ENCODE measurements at places on chromosomes 2 and 18.

- no peak for DNase-seq
Observed at GRCh38 chr18:48321536-48321935, 87.6 kb downstream of the ZBTB7C start.

GRCh38 chr18:10928011-10928771, 221.2 kb downstream of the PIEZO2 start:
- DNase-seq, result no peak

GRCh38 chr2:207768866-207769596, 675 bp downstream of the FZD5 start:
- DNase-seq, result no peak

DNA sequence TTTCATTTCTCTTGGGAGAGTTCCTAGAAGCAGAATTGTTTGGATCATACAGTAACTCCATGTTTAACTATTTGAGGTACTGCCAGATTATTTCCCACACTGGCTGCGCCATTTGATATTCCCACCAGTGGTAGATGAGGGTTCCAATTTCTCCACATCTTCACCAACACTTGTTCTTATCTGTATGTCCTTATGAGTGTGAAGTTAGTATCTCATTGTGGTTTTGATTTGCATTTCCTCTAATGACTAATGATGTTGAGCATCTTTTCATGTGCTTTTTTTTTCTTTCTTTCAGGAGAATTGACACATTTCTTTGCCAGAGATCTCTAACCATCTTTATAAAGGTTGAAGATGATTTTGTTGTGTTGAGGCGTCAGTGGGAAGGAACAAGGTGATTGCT, 4.1 kb upstream of the MGAT5 start:
- no peak for DNase-seq

DNA sequence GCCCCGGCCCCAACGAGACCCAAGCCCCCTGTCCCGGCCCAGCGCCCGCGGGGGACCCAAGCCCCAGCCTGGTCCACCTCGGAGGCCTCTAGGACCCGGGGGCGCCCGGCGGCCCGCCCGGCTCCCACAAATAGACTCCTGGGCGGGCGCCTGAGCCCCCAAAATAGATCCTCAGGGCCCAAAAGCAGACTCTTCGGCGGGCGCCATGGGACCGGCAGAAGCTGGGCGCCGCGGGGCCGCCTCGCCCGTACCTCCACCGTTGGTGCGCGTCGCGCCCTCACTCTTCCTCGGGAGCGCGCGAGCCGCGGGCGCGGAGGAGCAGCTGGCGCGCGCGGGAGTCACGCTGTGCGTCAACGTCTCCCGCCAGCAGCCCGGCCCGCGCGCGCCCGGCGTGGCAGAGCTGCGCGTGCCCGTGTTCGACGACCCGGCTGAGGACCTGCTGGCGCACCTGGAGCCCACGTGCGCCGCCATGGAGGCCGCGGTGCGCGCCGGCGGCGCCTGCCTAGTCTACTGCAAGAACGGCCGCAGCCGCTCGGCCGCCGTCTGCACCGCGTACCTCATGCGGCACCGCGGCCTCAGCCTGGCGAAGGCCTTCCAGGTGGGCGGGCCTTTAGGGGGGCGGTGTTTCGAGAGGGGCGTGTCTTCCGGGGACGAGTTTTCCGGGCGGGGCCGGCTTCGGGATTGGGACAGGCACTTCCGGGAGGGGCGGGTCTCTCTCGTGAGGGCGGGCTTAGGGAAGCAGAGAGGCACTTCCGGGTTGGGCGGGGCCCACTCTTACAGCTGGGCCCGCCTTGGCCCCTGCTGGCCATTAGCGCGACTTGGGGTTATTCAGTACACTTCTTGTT, 545 bp downstream of the DUSP28 start:
- DNase-seq, result peak; percentile 75

- no peak for DNase-seq
Observed at GRCh38 chr2:208101716-208102631, 22.4 kb downstream of the CRYGD start.

- DNase-seq, result no peak
Observed at GRCh38 chr2:160389875-160390274, 103.7 kb downstream of the RBMS1 start.

DNA sequence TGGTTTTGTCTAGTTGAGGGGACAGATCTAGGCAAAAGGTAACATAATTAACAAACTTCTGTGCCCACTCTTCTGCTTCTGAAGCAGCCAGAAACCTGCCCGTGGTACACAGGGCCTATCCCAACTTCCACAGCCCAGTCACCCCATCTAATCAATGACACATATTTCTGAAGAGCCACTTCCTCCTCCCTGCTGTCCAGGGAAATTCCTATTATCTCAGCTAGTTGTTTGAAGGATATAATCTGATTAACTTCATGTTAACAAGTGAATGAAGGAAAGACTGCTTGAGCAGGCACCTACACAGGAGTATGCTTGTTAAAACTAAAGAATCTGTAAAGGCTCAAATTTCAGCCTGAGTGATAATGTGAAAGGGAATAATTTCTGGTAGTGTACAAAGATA, 61.4 kb downstream of the CCDC148 start:
- DNase-seq, result no peak

DNA sequence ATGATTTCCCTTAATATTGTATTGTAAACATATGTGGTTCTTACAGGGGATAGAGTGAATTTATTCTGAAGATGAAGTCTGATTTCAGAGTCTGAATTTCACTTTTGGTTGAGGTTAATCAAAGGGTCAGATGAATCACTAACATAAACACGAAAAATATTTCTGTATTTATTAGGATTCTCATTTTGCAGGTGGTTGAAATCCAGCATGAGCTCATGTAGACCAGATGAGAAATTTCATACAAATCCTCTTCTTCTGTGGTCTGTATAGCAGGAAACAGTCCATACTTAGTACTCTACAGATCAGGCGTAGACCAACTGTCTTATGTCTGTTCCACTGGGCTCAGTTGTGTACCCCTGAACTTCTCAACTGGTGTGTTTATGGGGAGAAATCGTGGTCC, 157.8 kb downstream of the BABAM2 start:
- DNase-seq, result no peak

DNA sequence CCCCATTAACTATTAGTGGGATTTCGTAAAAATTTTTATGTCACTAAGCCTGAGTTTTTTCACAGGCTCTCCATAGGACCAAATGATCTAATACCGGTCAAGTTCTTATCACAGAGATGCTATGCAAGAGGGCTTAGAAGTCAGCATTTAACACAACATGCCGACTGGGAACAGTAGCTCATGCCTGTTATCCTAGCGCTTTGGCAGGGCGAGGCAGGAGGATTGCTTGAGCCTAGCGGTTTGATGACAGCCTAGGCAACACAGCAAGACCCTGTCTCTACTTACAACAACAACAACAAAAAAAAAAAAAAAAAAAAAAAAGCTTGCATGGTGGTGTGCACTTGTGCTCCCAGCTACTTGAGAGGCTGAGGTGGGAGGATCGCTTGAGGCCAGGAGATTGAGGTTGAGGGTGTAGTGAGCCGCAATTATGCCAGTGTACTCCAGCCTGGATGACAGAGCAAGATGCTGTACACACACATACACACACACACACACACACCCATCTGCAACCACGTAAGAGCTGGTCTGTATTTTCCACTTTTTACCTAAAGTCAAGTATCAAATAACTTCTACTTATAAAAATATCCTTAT, 67.6 kb upstream of the FAM124B start:
- DNase-seq, result no peak

DNA sequence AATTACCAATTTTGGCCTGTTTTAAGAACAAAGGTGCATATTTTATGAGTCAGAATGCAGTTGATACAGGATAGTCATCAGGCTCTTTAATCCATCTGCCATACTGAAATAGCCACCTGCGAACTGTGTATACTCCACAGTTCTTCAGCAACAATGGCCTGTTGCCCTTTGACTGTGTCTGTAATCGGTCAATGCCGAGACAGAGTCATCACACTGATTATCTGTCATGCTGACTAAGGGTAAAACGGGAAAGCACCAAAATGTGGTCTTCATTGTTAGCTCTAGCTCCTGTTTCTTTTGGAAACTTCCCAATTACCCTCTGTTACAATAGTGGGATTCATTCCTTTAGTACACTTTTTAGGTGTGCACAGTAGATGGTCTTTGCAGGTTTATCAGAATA, 871.7 kb downstream of the DPP10 start:
- DNase-seq, result no peak

DNA sequence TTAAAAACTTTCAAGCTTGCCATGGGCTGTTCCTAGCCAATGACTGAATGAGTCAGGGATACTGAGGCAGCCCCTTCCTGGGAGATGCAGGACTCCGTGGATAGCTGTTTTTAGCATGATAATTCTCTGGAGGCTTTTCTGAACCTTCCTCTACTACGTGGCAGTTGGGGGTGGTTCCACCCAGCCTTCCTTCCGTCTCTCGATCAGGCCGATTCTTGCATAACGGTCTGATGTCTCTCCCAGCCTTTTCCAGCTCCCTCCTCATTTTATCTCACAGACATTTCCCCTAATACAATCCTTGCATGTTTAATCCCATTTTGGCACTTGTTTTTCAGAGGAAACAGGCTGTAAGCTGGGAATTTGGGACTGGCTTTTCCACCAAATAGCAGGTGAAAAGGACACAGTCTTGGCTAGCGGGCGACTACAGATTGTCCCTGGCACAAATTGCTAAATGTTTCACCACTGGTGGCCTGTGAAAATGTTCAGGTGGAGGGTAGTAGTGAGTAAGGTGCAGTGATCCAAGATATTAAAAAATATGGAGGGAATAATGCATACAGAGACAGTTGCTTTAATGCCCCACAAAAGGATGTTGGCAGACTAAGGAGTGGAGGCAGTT, 21.0 kb upstream of the CTLA4 start:
- DNase-seq, result no peak

- no peak for DNase-seq
Observed at GRCh38 chr2:181675254-181675653, 5.1 kb downstream of the NEUROD1 start.

DNA sequence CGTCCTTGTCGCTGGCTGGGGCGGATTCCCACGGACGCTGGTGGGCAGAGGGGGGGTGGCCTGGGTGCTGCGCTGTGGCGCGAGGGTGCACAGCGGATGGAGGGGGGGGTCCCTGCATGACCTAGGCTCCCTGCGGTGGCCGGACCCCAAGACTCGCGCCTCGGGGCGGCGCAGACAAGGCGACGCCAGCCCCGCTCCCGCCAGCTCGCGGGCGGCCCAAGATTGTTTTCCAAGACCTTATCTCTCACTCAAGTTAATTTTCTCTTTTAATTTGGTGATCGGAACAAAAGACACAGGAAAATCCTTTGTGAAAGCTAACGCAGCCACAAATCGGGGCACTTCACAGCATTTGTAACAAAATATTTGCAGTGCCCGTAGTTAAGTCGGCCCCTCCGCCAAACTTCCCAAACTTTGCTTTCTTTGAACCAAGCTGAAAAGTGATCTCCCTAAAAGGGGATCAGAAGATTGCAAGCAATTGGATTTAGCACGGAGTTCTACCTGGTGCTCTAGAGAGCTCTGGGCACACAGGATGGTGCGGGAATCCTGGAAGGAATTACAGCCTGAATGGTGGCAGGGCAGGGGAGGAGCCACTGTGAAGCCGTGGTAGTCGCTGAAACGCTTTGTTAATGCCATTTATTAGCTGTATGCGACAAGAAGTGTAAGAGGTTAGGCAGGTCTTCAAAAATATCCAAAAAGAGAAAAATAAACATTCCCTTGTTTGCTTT, 4.8 kb upstream of the ID2 start:
- no peak for DNase-seq

DNA sequence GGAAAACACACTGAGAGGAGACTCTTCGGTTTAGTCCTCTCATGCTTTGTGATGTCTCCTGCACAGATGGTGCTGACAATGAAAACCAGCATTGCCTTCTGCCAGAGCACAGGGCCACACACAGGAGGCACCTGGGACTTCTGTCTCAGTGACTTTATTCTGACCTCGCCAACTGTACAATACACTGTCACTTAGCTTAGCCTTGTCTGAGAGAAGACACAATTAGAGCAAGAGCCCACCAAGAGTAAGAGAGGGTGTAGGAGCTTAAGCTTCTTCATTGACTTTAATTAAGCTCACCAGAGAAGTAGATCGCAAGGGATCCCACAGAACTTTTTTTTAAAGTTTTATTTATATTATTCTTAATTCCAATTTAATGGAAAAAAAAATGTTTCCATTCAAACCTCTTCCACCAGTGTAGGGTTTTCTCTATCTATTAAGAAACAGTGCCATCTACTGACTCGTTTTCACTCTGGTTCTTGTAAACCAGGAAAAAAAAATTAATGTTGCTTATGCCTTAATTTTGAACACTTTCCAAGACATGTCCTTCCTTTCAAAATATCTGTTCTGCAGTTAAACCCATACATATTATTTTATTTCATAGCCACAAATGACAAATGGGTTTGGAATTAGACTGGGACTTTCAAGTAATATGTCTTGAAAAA, 42.4 kb upstream of the DDX18 start:
- DNase-seq, result no peak

- DNase-seq, result no peak
Observed at GRCh38 chr2:43030551-43031307, 195.7 kb downstream of the ZFP36L2 start.

DNA sequence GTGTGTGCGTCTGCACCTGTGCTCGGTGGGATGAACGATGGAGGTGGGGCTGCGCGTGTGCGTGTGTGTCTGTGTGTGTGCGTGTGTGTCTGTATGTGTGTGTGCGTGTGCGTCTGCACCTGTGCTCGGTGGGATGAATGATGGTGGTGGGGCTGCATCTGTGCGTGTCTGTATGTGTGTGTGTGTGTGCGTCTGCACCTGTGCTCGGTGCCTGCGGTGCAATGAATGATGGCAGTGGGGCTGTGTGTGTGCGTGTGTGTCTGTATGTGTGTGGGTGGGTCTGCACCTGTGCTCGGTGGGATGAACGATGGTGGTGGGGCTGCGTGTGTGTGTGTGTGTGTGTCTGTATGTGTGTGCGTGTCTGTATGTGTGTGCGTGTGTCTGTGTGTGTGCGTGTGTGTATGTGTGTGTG, 48.5 kb upstream of the CTDP1 start:
- no peak for DNase-seq
